Activated naive CD8-positive, alpha-beta T cell treated with anti-CD3 and anti-CD28 coated beads, Interleukin-2, amount 10 ng/mL, durations not matched to agents 7 days and 5 days (primary cell): ENCODE measurements at places on chromosomes 11 and 22. TPM values are rescaled to one million over a fixed set of nuclear protein-coding genes. Genes with fewer than 3 reads are reported as not detected.

DNA sequence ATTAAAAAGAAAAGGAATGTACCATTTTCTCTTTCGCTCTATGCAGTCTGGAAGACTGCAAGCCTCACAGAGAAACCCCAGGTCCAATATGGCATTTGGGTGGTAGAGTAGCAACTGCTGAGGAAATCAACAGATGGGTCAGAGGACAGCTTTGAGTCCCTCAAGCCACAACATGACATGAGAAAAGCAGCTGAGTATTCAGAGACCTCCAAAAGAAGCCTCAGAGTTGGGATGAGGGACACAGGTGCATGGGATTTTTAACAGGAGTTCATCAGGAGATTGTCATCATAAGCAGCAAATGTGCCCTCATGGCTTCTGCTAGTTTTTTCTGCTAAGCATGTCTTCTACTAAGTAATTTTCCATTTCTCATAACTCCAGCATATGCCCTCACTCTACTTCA lies 111.6 kb downstream of the BLID start:
- no peak overlapping the region for H3K4me3 ChIP-seq
- H3K27me3 ChIP-seq, result no peaks in the 10 kb centered on the region
- no peak for DNase-seq
- no peak overlapping the region for H3K27ac ChIP-seq

The OR4D5 gene
- not detected for total RNA-seq

The C1QTNF4 gene
- total RNA-seq, result 0.47 TPM

- no peaks in the 10 kb centered on the region for H3K27me3 ChIP-seq
- peak overlapping the region; percentile 90 for H3K27ac ChIP-seq
- no peak overlapping the region for H3K4me3 ChIP-seq
- DNase-seq, result no peak
- peaks cover 86% of the 10 kb centered on the region for H3K4me1 ChIP-seq
Measured at GRCh38 chr11:35147235-35147634, 8.3 kb downstream of the CD44 start.

DNA sequence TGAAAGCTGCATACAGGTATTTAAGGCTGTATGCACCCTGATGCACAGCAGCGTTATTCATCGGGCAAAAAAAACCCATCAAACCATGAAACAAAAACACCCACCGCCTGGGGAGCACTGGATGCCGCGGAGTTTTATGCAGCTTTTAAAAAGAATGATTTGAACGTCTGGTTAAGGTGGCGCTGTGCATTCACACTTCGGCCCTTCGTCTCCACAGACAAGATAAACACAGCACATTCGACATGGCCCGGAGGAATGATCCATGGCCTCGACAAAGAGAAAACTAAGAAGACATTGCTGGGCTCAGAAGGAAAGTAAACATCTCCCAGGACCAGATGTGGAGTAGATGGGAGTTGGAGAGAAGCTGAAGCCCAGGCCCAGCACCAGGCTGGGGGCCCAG lies 40.8 kb upstream of the GAL start:
- no peak overlapping the region for H3K27ac ChIP-seq
- H3K36me3 ChIP-seq, result no peaks in the 10 kb centered on the region
- no peak overlapping the region for H3K4me3 ChIP-seq
- H3K27me3 ChIP-seq, result peaks cover 19% of the 10 kb centered on the region
- no peak for DNase-seq
- H3K4me1 ChIP-seq, result no peaks in the 10 kb centered on the region

DNA sequence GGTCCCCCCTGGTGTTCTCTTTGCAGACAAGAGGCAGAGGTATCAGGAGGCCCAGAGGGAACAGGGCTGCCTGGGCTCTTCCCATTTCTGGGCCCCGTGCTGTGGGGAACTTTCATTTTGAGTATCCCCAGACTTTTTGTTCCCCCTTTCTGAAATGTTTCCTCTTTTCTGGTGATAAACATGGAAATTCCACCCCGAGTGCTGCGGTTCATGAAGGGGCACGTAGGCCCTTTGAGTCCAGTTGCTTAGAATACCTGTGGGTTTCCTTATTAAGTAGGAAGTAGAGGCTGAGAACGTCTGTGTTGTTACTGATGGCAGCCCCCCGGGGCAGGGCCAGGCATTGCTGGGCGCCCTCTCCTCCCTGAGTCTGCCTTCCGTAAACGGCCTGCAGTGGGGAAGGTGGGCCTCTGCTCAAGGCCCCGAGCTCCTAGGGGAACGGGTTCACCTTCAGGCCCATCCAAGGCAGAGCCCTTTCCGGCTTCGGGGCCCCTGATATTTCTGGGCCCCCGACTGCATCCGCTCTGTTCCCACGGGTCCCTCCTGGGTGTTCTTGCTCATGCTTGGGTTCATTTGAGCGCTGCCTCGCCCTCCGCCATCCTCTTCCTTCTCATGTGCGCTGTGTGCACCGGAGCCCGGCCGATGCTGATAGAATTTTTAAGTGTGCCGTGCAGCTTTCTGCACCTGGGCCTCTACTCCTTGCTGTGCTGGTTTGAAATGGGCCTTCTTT lies 12.0 kb downstream of the TBC1D22A start:
- DNase-seq, result no peak
- no peaks in the 10 kb centered on the region for H3K27me3 ChIP-seq
- peak overlapping the region; percentile 94 for H3K27ac ChIP-seq
- peak overlapping the region; percentile 88 for H3K4me3 ChIP-seq

The OR8B8 gene
- total RNA-seq, result not detected

The LRRC55 gene
- not detected for total RNA-seq

GRCh38 chr11:113587308-113587739 lies 112.1 kb upstream of the DRD2 start:
- DNase-seq, result no peak
- H3K4me1 ChIP-seq, result peaks cover 5% of the 10 kb centered on the region
- H3K27me3 ChIP-seq, result peaks cover 5% of the 10 kb centered on the region
- no peaks in the 10 kb centered on the region for H3K36me3 ChIP-seq
- H3K4me3 ChIP-seq, result no peak overlapping the region

The FIBIN gene
- total RNA-seq, result not detected

The AHNAK gene
- 278 TPM for total RNA-seq

DNA sequence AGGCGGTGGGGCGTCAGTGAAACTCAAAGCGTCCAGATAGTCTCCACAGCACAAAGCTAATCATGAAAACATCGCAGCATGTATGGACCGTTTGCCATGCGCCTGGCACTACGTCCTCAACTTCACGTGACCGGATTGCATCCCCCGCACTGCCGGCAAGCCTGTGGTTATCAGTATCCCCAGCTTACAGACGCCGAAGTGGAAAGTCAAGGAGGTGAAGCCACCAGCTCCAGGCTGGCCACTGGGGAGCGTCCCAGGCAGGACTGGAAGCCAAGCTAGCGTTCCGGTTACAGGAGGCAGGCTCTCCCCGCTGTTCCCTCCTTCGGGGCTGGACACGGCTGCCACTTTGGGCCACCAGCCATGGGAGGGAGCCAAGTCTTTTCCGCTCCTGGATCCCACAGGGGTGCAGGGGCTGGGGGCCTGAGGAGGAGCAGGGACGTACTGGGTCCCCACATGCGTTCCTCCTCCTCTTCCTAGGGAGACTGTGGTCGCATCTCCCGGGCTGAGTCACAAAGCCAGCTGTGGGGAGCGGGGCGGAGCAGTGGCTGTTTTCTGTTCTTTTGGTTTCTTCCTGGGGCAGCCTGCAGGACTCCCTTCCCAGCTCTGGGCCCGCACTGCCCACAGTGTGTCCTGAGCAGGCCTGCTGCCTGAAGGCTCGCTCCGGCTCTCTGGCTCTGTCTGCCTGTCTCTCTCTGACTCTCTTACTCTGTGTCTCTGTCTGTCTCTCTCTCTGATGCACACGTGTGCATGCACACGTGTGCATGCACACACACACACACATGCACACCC lies 4.3 kb upstream of the OSBPL5 start:
- H3K4me1 ChIP-seq, result peaks cover 22% of the 10 kb centered on the region
- H3K27ac ChIP-seq, result peak overlapping the region; percentile 34
- DNase-seq, result peak; percentile 45
- peak overlapping the region; percentile 78 for H3K4me3 ChIP-seq

DNA sequence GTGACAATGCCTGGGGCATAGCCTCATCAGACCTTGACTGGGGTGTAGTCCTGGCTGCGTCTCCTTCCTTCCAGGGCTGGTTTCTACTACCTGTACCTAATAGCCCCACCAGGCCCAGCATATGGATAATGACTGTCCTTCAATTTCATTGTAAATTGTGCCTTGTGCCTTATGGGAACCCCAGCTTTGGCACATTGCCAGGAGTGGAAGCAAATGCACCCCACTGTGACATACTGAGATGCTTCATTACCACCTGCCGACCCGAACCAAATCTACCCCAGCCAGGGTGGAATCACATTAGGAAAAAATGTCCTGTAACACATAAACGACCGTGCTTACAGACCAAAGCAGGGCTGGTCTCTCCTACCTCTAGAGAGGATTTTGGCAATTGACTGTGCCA lies 7.3 kb downstream of the TOP3B start:
- peaks cover 22% of the 10 kb centered on the region for H3K36me3 ChIP-seq
- no peak for DNase-seq

GRCh38 chr11:94739331-94739730 lies 28.8 kb upstream of the AMOTL1 start:
- no peak overlapping the region for H3K4me3 ChIP-seq
- DNase-seq, result no peak
- no peak overlapping the region for H3K27ac ChIP-seq
- H3K27me3 ChIP-seq, result peaks cover 39% of the 10 kb centered on the region

The TTC28 gene
- total RNA-seq, result 0.97 TPM

The SYCE3 gene
- 1.1 TPM for total RNA-seq

The PIK3C2A gene
- total RNA-seq, result 27.6 TPM

The ANAPC15 gene
- total RNA-seq, result 52.5 TPM

The RBMXL2 gene
- not detected for total RNA-seq

GRCh38 chr11:8297781-8298440 lies 34.2 kb upstream of the LMO1 start:
- H3K36me3 ChIP-seq, result no peaks in the 10 kb centered on the region
- no peak overlapping the region for H3K27ac ChIP-seq
- H3K4me1 ChIP-seq, result no peaks in the 10 kb centered on the region

DNA sequence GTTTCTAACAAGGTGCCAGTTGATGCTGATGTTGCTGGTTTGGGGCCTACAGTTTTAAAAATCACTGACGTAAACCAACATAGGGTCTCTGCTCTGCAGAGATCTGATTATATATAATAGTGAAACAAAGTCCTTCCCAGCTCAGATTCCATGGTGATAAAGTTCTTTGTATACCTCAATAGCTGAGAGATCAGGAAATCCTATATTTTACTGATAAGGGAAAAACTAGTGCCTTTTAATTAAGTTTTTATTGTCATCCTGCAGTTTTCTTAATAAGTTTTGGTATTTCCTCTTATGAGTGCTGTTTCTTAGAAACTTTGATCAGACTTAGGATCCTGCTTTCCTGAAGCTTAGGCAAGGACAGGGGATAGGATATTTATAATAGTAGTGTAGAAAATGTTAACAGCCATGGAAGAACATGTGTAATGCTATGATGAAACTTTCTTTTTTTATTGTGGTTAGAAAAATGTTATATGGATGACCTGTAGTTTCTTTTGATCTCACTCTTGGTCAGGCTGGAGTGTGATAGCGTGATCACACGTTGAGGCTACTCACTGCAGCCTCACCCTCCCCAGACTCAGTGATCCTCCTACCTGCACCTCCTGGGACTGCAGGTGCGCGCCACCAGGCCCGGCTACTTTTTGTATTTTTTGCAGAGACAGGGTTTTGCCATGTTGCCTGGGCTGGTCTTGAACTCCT lies 14.1 kb downstream of the CAPRIN1 start:
- no peak overlapping the region for H3K27ac ChIP-seq
- peaks cover 18% of the 10 kb centered on the region for H3K36me3 ChIP-seq
- H3K4me1 ChIP-seq, result peaks cover 36% of the 10 kb centered on the region
- no peak for DNase-seq

GRCh38 chr22:38416621-38417251 lies 38.3 kb downstream of the KCNJ4 start:
- DNase-seq, result peak; percentile 21
- H3K36me3 ChIP-seq, result no peaks in the 10 kb centered on the region
- no peak overlapping the region for H3K27ac ChIP-seq
- H3K27me3 ChIP-seq, result no peaks in the 10 kb centered on the region
- H3K4me3 ChIP-seq, result no peak overlapping the region
- H3K4me1 ChIP-seq, result no peaks in the 10 kb centered on the region

GRCh38 chr11:30583476-30584280 lies 2.5 kb downstream of the MPPED2 start:
- DNase-seq, result no peak
- H3K27ac ChIP-seq, result no peak overlapping the region
- peaks cover 4% of the 10 kb centered on the region for H3K4me1 ChIP-seq
- peaks cover 56% of the 10 kb centered on the region for H3K27me3 ChIP-seq

- no peaks in the 10 kb centered on the region for H3K36me3 ChIP-seq
- no peak overlapping the region for H3K4me3 ChIP-seq
- H3K27me3 ChIP-seq, result peaks cover 20% of the 10 kb centered on the region
- DNase-seq, result no peak
Measured at GRCh38 chr11:12786891-12787290, 112.7 kb downstream of the TEAD1 start.

DNA sequence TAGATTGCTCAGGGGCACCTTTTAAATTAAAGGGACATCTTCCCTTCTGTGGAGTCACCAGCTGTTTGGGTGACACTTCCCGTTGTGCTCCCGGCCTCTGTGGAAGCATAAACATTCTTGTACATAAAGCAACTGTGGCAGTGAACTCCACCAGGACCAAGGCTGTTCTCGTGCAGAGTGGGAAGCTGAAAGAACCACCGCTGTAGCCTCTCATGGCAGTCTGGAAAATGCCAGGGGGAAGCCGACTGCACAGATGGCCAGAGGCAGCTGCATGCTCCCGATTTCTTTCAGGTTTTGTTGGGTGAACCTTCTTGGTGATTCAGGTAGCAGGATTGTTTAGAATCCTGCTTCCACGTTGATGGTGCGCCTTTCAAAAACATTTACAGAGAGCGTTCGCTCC lies 10.3 kb downstream of the UBASH3B start:
- no peak overlapping the region for H3K4me3 ChIP-seq
- no peak overlapping the region for H3K27ac ChIP-seq
- no peak for DNase-seq
- H3K27me3 ChIP-seq, result no peaks in the 10 kb centered on the region
- H3K4me1 ChIP-seq, result peaks cover 57% of the 10 kb centered on the region

The LRRC32 gene
- total RNA-seq, result 0.34 TPM

- H3K36me3 ChIP-seq, result peaks cover 6% of the 10 kb centered on the region
- H3K27ac ChIP-seq, result peak overlapping the region; percentile 72
- peak overlapping the region; percentile 90 for H3K4me3 ChIP-seq
- peaks cover 4% of the 10 kb centered on the region for H3K27me3 ChIP-seq
Measured at GRCh38 chr22:45672564-45673481, 1.2 kb downstream of the ATXN10 start.

DNA sequence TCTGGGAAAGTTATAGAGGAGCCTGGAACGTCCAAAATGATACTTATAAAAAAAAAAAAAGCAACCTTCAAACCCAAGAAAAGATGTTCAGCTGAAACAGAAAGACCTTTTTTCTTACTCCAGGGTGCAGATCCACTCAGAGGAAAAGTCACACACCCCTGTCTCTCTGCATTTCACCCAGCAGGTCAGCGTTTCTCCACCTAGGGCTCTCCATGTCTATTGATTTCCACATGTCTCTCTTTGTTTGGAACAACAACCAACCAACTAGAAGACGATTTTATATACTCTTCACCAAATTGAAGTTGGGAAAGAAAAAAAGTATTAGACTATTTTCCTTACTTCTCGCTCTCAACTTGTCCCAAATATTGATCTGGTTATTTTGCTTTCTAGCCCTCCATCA lies 42.2 kb upstream of the BLID start:
- peaks cover 7% of the 10 kb centered on the region for H3K4me1 ChIP-seq
- no peak overlapping the region for H3K27ac ChIP-seq
- H3K27me3 ChIP-seq, result peaks cover 11% of the 10 kb centered on the region

The GP1BB gene
- total RNA-seq, result not detected
